ENCODE measurements at places on chromosomes 4 and X.

DNA sequence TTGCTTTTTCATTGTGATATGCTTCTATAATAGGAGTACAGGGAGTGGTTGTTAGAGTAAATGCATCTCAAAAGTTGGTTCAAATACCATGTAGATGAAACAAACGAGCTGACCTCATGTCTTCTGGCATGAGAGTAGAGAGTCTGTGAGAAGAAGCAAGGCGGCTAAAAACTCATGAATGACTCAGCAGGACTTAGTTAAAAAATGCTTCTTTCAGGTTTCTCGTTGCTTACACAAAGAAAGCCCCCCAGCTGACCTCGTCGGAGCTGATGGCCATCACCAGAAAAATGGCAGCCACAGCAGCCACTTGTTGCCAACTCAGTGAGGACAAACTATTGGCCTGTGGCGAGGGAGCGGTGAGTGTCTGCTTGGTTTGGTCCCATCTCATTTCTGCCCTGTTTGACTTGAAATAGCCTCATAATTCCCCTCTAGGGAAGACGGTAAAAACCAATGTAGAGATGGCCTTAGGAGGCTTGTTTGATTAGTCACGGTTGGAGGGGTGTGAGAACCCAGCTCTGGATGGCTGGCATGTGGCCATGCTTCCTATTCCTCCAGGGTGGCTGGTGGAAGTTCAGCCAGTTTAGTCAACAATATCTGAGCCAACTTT, 14.5 kb downstream of the AFP start:
- DNase-seq, result no peak

- no peak for DNase-seq
Observed at GRCh38 chr4:76804096-76804495, 93.8 kb downstream of the SOWAHB start.

GRCh38 chr4:183838987-183839712, 66.0 kb upstream of the STOX2 start:
- DNase-seq, result no peak

GRCh38 chr4:169925678-169926077, 100.5 kb downstream of the MFAP3L start:
- no peak for DNase-seq

DNA sequence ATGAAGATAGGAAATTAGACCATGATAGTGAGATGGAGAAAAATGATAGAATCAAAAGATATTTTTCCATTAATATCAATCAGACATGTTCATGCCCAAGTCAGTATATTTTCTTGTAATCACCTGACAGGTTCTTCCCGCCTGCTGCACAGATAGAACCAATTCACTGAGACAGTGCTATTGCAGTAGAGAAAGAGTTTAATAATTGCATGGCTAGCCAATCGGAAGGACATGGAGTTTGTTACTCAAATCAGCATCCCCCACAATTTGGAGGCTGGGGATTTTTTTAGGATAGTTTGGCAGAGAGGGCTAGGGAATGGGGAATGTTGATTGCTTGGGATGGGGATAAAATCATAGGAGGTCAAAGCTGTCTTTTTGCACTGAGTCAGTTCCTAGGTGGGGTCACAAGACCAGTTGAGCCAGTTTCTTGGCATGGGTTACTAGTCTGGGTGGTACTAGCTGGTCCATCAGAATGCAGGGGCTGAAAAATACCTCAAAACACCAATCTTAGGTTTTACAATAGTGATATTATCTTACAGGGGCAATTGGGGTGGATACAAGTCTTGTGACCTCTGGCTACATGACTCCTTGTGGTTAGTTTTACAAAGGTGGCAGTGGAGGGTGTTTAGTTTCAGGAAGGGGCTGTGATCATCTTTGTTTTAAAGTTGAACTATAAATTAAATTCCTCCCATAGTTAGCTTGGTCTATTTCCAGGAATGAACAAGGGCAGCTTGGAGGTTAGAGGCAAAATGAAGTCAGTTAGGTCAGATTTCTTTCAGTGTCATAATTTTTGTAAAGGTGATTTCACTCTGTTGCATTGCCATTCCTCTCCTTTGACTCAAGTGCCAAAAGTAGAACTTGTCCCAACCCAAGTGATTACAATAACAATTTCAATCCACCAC, 100.3 kb upstream of the PDE5A start:
- no peak for DNase-seq

GRCh38 chrX:113274791-113275190, 434.2 kb upstream of the AMOT start:
- DNase-seq, result no peak

- DNase-seq, result no peak
Observed at GRCh38 chrX:135432881-135433521, 11.3 kb downstream of the SMIM10L2A start.

- DNase-seq, result no peak
Observed at GRCh38 chrX:39957816-39958566, 139.8 kb downstream of the BCOR start.

DNA sequence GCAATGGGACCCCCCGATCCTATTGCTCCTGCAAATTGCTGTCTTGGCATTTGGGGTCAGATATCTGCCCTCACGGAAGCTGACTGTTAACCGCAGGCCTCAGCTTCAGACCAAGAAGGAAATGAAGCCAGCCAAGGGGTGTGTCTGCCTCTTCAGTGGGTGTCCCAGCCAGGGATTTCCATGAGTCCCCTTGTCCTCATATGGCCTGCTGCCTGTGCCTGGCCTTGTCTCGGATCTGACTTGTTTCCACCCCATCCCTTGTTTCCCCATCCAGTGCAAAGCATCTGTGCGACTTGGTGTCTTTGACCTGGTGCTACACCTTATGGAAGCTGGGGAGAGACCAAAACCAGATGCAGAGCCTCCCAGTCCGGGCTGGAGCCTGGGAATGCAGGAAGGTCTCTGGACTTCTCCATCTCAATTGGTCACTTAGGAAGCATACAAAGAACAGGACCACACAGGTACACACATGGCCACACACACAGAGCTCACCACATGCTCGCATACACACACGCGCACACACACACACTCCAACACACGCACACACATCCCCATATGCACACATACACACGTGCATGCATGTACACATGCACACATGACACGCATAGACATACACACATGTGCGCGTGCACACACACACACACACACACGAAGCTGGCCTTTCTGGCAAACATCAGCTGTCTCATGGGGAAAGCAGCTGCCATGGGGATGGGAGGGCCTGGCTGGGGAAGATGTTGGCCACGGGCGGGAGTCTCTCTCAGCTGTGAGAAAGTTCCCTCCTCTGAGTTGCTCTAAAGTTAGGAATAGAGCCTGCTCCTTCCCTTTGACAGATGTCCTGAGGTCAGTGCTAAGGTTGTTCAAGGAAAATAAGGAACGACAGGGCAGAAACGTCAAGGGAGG, 65.5 kb downstream of the CRMP1 start:
- no peak for DNase-seq

DNA sequence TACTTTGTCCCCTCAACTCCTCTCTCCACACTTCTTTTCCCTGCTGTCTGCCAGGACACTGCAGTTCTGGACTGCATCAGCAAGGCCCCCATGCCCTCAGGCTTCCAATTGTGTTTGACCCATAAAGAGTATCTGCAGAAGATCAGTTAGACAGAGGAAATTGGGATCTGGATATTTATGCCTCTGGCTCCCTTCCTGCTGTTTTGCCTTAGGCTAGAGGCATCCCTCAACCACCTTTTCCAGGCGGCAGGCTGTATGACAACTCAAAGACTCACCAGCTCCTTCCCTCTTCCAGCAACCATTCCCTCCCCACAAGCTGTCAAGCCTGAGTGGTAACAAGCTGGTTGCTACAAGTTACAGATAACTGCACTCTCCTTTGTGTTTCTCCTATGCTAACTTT, 66.4 kb upstream of the NDP start:
- no peak for DNase-seq

DNA sequence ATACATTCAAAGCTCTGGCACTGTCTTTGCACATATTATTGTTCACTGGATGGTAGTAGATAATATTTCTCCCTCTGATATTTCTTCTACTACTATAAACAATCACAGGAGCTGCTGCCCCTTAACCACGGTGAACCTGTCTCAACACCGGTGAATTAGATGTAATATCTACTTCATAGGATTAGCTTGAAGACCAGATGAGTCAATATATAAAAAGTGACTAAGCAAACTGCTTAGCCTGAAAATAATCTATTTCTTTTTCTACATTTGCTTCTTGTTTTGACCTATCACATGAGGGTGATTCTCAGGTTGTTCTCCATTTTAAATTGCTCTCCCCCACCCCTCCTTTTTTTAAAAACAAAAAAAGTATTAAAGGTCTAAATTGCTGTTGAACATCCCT, 645.5 kb downstream of the ANKRD50 start:
- DNase-seq, result no peak

DNA sequence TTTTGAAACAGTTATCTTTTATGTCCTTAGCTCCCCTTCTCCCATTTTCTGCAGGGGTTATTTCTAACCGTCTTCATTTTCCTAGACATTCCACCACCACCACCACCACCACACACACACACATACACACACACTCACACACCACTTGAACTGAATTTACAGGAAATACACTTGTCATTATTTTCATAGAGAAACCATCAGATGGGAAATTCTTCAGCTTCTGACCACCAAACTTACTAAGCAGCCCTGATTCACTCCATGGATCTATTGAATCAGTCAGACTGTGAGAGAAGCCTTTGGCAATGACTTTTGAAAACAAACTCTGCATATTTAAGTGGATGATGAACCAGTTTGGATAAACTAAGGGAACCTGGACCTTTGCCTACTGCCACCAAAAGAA, 210.1 kb upstream of the NHS start:
- no peak for DNase-seq
